ENCODE measurements at places on chromosomes 7 and 10. TPM values are rescaled to one million over a fixed set of nuclear protein-coding genes. Genes with fewer than 3 reads are reported as not detected.

- DNase-seq: no peak
Measured at GRCh38 chr7:155483868-155484325, 26.0 kb downstream of the EN2 start.

- no peak for DNase-seq
Measured at GRCh38 chr7:151493083-151493482, 26.6 kb downstream of the RHEB start.

INMT gene
- 5.0 TPM for total RNA-seq

SLC26A3 gene
- total RNA-seq: not detected

- DNase-seq: peak; percentile 36
Measured at GRCh38 chr7:124155432-124156022, 122.7 kb upstream of the TMEM229A start.

DNA sequence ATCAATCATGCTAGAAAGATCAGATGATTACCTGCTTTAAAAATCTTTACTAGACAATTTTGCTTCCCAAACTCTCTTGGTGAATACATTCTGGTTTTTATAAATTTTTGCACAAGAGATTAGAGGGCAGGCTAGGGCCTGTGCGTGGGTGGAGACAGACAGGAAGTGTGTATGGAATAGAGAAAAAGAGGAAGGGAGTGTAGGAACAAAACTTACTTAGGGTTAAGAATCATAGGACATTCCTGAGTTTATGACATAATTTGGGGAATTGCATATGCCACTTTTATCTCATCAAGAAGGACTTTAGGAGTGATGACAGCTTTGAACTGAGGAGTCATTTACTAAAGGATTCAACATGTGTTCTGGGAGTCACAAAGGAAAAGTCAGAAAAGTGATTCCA lies 31.3 kb downstream of the LAMB1 start:
- DNase-seq: no peak

OTUD1 gene
- 5.4 TPM for total RNA-seq

- DNase-seq: no peak
Measured at GRCh38 chr10:102264371-102264770, 19.0 kb downstream of the GBF1 start.

DNA sequence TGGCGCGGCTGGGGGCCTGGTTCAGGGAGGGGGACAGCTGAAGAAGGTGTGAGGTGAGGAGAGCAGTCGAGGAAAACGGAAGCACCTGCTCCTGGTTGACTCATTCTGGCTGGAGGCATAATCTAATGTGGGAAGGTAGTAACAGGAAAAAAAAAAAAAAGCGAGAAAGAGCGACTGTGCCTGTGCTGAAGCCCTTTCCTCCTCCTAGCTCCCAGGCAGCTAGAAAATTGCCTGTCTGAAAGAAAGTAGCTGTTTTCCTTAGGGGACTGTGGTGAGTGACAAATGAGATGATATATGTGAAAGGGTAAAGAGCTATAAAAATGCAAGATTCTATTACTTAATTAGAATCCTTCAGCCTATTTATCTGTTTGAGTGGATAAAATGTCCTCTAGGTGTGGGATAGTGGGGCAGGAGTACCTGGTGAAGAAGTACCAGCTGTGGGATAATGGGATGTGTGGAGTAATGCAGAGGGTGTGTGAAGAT lies 4.9 kb upstream of the MEST start:
- no peak for DNase-seq

ZNF365 gene
- total RNA-seq: 0.26 TPM

DNA sequence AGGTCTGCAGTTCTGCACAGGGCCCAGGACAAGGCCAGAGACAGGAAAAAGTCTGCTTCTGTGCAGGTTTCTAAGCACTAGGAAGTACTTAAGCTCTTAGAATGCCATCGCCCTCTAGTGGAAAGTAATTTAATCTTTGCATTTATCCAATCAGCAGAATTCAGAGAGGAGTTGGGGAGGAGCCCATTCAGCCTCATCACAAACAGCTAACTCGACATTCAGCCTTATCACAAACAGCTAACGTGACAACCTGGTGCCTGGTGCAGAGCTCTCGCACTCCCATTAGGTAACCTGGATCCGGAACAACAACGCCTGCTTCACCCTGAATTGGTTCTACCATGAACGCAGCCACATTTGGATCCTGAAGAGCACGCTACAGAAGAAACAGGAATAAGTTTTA lies 15.2 kb downstream of the OAT start:
- DNase-seq: peak; percentile 92

DNA sequence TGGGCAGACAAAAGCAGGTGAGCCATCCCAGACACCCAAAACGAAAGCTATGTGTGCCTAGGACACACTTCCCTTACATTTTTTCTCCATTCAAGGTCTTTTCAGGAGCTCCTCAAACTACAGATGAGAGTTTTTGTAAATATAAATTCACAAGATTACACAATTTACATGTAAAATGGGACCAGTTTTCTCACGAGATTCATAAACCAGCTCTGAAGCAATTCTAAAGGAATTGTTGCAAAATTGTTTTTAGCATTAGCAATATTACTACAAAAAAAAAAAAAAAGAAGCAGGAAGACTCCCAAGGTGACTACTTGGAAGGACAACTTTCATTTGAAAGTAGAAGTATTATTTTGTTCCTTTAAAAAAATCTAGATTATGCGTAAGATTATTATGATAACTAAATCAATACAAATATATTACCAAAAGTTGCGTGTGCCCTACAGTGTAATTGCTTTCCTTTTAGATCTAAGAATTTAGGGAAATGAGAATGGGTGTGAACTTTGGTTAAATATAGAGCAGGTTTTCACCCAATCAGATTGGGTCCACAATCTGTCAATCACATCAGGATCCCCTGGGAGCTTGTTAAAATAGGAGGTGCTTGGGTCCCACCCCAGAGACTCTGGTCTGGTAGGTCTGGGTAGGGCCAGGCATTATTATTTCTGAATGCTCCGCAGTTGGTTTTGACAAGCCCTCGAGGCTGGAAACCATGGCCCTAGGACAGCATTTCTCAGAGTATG lies 72.2 kb downstream of the TBXAS1 start:
- DNase-seq: no peak

DNA sequence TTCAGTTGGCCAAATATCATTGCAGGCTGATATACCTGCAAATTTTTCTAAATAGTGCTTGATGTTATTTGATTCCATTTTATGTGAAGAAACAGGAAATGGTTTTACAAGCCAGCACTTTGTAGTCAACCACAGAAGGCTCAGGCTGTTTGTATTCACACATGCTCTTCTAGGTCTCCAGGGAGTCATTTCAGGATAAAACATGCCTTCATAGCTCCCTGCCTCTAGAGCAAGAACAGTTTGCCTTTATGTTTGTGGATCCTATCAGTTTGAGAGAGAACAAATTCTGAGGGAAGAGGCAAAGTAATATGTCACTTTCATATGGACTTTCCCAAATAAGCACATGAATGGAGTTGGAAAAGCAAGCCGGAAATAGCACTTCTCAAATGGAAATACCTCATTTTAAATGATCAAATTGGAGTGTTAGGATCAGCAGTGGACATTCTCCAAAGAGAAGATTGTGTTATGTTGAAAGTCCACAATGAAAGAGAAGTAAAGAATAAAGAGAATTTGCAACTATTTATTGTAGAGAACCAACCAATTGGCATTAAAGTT lies 277.6 kb downstream of the KCND2 start:
- DNase-seq: no peak
